Hypothalamus (tissue), 51 donors: ENCODE measurements at places on chromosomes 5 and 9.

DNA sequence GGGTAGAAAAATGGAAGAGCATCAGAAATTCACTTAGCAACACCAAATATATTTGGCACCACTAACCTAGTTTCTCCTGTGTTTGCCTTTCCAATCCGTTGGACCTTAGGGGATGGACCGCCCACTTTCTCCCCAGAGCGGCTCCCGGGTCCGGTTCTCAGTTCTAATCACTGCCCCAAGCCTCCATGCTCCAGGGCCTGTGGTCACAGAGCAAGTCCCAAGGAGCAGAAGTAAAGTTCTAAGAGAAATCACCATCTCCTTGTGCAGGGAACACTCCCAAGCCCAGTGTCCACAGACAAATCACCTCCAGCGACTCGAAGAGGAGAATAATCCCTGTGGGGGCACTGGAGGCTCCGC lies 728 bp upstream of the SLC1A1 start:
- DNase-seq: no peak

GRCh38 chr5:149452665-149453617 lies 73.8 kb upstream of the IL17B start:
- DNase-seq: no peak

DNA sequence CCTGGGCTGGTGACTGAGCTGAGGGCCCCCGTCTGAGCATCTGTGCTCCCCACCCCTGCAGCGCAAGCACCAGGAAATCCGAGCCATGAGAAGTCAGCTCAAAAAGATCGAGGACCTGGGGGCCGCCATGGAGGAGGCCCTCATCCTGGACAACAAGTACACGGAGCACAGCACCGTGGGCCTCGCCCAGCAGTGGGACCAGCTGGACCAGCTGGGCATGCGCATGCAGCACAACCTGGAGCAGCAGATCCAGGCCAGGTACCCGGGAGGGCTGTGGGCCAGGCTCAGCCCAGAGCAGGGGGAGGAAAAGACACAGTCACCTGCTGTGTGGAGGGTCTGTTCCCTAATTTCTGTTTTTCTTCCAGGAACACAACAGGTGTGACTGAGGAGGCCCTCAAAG lies 24.6 kb downstream of the DYNC2I2 start:
- no peak for DNase-seq

DNA sequence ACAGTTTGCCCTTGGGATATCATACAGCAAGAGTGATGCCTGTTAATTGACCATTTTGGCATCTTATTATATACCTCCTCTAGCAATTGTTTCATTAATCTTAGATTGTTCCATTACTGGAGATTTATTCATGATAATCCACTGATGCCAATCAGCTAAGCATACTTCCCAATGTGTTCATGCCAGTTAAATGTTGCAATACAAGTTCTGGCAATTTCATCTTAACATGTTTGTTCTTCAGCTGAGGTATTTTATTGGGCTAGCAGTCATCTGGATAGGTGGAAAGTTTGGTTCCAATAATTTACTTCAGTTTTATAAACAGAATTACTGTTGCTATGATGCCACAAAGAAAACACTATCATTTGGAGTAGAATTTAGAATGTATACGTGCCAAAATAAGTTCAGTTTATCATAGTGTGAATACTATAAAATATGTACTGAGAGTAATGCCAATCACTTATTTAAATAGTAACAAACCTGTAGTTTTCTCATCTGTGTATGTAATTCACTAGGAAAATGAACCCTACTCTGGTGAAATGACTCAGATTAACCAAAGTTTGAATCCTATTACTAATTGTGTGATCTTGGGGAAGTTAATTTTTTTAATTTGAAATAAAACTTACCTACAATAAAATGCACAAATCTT lies 27.9 kb upstream of the IL31RA start:
- no peak for DNase-seq

DNA sequence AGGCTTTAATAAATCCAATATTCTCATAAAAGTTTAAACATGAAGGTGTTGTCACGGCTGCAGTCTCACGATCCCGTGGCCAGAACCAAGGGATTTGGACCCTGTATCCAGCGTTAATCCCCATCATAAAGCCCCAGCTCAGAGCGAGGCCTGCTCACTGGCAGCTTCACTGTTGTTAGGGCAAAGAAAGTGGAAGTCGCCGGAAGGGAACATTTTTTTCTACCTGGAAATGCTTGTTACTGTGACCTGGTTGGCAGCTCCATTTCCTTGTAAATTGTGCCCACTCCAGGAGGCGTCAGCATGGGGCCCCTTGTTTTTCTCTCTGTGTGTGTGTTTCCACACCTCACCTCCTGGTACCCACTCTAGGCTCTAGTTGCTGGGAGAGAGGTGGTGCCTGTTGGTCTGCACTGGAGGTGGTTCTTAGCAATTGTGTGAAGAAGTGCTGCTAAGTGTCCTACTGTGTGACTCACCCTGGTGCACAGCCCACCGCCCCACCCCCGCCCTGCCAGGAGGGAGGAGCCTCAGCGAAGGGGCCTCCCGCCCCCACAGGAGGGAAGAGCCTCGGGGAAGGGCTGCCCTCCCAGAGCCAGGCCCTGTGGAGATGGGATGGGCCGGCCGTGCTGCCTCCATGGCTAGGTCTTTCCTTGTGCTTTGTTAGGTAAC lies 105.1 kb downstream of the EHMT1 start:
- DNase-seq: no peak
